ENCODE measurements at places on chromosomes 11 and 22.

GRCh38 chr11:86623041-86623621, 49.3 kb downstream of the ME3 start:
- DNase-seq = no peak

- DNase-seq = no peak
Measured at GRCh38 chr11:104679258-104679657, 219.0 kb downstream of the CASP12 start.

- DNase-seq = no peak
Measured at GRCh38 chr11:96273507-96273906, 69.5 kb downstream of the MAML2 start.

- DNase-seq = peak; percentile 80
Measured at GRCh38 chr22:38927033-38927781, 30.2 kb upstream of the APOBEC3A start.

- no peak for DNase-seq
Measured at GRCh38 chr11:10386861-10387205, 68.2 kb upstream of the AMPD3 start.

GRCh38 chr11:106137061-106137460, 59.6 kb downstream of the AASDHPPT start:
- no peak for DNase-seq

DNA sequence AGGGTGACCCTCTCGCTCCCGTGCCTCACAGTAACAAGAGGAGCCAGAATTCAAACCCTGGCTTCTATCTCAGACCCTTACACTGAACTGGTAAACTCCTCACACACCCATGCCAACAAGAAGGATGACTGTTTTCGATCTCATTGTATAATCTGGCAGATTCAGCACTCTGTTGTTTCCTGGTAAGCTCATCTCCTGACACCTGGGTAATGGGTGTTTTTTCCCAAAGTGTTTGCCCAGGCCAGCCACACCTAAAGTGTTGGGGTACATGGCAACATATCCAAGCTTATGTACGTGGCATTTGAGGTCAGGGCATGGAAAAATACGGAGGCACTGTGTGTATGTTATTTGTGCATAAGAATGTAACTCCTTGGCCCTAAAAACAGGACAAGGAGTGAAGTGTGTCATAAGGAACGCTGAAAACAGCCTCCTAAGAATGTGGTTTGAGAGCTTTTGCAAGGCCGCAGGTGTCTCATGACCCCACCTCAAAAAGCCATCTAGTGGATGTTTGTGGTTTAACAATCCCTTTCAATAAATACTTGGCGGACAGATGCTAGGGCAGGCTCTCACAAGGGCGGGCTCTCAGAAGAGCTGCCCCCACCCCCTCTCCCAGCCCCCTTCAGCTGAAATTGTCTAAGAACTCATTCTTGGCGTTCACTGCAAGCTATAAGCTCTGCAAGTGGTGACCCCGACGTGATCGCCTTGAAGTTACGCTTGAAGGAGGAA, at the start of gene MS4A15:
Gene MS4A15, plus strand, starts transcription at position 561 of the 726 bp plus-strand sequence. CDS start 6,867 bp downstream, outside the sequence.
- DNase-seq = no peak

- DNase-seq = no peak
Measured at GRCh38 chr11:68674461-68674860, 9.9 kb upstream of the GAL start.

DNA sequence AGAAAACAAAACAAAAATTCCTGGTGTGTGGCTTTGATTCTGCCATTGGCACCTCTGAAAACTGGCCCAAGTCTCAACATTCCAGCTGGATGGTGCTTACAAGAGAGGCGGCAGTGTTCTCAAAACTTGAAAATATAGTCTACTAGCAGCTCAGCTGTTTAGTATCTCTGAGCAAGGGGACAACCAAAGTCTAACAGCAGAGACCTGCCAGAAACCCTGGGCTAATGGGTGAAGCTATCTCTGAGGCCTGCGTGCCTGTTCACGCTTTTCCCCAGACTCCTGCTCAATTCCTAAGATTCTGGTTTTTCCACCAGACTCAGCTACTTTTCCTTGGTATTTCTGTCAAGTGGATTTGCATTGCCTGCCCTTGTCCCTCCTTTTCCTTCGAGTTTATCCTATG, 17.9 kb downstream of the TMEM218 start:
- DNase-seq = no peak
